ENCODE measurements at places on chromosomes 11 and 22.

GRCh38 chr11:72578566-72578965 is 95.7 kb downstream of the PDE2A start:
- DNase-seq = no peak

GRCh38 chr11:48123254-48123875 is 93.2 kb upstream of the OR4B1 start:
- DNase-seq = peak; percentile 57

GRCh38 chr22:49266561-49267519 is 560.8 kb downstream of the BRD1 start:
- no peak for DNase-seq

GRCh38 chr11:15835788-15836411 is 520.4 kb downstream of the SOX6 start:
- no peak for DNase-seq

- DNase-seq = no peak
Observed at GRCh38 chr22:30614268-30614667, 7.3 kb downstream of the TCN2 start.

DNA sequence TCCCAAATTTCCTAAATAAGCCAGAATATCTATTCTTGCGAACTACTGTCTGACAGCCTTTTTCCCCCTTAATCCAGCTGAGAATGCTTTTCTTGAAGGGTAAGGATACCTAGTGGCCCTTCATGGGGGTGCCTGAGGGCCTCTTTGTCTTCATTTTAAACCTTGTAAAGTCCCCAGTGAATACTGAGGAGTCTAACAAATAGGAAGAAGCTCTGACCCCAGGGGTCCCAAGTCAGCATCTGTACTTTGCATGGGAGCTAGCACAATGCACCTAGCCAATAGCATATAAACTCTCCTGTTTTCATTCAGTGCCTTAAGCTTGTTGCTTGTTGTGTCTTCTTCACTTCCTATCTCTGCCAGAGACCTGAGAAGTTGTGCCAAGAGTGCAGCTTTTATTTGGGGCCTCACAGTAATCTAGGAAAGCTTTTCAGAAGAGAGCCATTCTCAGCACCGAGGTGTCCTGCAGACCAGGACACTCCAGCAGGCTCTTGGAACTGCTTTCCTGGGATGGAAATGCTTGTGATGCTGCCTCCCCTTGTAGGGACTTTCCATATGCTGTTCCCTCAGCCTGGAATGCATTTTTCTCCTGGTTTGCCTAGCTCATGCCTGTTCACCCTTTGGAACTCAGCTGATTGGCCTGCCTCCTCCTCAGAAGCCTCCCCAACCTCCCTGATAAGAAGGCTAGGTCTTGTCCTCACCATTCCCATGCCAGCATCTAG is 37.2 kb downstream of the BMAL1 start:
- DNase-seq = no peak

GRCh38 chr11:94593030-94593429 is 25.9 kb downstream of the PIWIL4 start:
- DNase-seq = peak; percentile 26

DNA sequence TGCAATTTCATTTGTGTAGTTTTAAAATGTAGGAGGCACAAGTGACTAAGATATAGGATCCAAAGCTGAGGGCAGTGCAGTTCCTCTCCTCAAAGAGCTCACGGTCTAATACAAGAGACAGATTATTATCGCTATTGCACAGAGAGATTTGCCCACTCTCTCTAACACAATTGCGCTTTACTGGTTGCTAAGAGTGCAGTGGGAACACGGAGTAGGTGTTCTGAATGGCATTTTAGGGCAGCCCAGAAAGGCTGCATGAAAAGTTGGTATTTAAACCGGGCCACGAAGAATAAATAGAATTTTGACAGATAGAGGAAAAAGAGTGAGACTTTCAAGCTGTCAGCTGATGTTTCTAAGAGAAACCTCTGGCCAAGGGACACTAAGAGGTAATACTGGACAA is 79.5 kb downstream of the BLID start:
- DNase-seq = no peak

- DNase-seq = no peak
Observed at GRCh38 chr11:59968395-59968783, 4.6 kb downstream of the OOSP4A start.

GRCh38 chr22:42664976-42665831 is 16.0 kb upstream of the CYB5R3 start:
- no peak for DNase-seq

GRCh38 chr11:72584293-72584938 is 89.8 kb downstream of the PDE2A start:
- DNase-seq = no peak

DNA sequence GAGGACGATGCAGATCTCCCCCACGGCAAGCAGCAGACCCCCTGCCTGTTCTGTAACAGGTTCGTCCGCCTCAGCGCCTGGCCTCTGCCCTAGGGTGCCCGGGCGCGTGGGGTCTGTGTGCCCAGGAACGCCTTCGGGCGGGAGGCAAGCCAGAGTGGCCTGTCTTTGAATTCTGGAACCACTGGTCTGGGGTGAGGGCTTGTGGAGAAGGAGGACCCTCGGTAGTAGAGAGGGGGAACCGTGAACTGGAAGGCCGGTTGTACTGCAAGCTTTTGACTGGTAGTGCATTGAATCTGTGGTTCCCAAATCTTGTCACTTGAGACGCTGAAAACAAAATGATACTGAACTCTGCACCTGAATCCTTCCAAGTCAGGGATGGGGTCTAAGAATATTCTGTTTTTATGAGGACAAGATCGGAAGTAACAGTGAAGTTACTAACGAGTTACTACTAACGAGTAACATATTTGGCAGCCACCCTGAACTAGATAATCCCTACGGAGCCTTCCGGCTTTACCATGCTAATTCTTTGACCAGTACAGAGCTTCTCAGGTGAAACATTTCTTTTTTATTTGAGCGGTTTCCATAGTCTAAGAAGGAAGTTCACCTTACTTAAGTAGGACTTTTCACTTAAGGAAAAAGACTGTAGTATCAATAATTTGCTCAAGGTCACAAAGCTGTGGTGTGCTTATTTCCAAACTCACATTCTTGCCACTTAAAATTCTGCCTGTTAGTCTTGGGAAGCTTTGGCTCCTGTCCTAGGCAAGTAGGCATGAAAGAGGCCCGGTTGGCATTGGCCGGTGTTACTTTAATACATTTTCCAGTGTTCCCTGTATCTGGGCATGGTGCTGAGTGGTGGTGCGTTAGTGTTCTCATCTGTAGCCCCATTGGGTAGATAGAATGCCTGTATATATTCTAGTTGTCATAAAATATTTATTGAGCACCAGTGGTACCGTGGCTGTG is 860 bp downstream of the PRMT3 start:
- DNase-seq = no peak

DNA sequence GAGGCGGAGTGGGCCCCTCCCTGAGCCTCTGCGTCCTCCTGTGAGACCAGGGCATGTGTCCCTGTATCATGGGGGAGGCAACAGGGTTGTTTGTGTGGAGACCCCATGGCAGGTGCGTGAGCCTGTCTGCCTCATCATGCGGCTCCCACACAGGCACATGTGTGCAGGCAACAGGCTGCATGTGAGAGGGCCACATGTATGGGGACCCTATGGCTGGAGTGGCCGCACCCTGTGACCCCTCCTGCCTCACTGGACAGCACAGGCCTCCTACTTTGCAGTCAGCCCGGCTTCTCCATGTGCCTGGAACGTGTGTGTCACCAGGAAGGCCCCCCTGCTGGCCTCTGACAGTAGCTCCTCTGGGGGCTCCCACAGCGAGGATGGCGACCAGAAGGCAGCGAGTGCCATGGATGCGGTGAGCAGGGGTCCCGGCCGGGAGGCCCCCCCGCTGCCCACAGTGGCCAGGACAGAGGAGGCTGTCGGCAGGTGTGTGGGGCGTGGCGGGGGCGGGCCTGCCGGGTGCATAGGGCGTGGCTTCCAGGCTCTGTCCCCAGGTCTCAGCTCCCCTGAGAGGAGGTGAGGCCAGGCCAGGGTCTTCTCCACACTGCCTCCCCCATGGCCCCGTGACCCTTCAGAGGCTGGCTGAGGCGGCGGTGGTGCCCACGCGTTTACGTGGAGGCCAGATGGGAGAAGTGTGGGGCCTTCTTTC is 34.1 kb downstream of the SBF1 start:
- DNase-seq = no peak

- DNase-seq = no peak
Observed at GRCh38 chr22:45790401-45790800, 118.8 kb downstream of the ATXN10 start.

- DNase-seq = peak; percentile 90
Observed at GRCh38 chr11:12888525-12889158, 120.5 kb upstream of the RASSF10 start.

GRCh38 chr11:18726040-18726439 is at the start of gene IGSF22:
Gene IGSF22, minus strand, starts transcription at chr11:18726188. Its CDS starts 1,952 bp downstream, at chr11:18724236.
- no peak for DNase-seq

DNA sequence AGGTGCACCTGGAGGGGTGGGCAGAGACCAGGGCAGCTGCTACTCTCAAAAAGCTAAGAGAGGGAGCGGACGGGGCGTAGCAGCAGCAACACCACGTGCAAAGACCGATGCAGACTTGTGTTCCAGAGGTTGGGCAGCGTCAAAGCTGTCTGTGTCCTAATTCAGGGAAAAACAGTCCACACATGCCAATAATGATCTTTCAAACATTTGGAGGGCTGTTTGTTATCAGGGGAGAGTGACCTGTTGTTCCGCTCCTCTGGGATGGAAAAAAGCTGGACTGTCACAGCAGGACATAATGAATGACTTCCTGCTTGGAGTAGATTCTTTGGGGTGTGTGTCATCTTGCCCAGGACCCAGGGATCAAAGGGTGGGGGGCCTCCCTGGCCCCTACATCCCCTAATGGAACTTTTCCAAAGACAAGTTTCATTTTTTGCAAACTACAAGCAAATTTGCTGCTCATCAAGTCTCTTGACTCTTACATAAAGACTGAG is 6.2 kb upstream of the FBLN1 start:
- peak; percentile 25 for DNase-seq

- no peak for DNase-seq
Observed at GRCh38 chr11:56705784-56706396, 7.0 kb downstream of the OR9G1 start.

Data from fibroblast of skin of back (primary cell).